ENCODE measurements at places on chromosomes 2 and 18.

DNA sequence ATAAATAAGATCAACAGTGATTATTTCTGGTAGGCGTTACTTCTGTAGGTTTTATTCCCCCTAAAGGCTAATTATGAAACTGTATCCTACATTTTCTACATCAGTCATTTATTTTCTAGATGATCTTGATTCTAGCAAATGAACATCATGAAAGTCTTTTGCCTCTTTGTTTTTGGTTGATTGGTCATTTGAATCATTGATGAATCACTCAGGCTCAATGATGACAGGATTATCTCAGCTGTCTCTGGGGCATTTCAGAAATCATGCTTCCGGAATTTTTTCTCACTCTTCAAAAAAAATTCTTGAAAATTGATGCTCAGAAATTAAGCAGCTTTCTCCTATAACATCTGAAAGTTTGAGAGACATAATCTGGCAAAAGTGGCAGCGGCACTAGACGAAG, 298.9 kb upstream of the TCF4 start:
- no peak for DNase-seq

DNA sequence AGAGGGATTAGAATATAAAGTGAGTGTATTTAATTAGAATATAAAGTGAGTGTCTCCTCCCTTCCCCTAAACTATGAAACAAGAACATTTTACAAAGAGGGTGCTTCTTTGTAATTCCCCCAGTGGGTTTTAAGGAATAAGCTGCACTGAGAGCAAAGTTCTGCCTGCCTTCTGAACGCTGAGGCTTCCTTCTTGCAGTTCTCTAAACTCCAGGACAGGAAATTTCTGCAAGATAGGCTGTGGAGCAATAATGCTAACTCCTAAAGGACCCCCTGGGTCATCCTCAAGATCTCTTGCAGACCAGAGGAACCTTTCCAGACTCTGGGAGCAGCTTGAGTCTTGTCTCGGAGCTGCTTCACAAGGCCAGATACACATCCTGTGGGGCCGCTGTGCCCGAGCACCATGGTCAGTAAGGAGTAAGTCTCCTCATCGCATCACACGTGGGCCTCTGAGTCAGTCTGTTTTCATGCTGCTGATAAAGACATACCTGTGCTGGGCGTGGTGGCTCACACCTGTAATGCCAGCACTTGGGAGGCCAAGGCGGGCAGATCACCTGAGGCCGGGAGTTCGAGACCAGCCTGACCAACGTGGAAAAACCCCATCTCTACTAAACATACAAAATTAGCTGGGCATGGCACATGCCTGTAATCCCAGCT, 87.5 kb upstream of the KCNE4 start:
- DNase-seq = no peak

GRCh38 chr2:229831805-229832509, 89.9 kb downstream of the TRIP12 start:
- DNase-seq = no peak

DNA sequence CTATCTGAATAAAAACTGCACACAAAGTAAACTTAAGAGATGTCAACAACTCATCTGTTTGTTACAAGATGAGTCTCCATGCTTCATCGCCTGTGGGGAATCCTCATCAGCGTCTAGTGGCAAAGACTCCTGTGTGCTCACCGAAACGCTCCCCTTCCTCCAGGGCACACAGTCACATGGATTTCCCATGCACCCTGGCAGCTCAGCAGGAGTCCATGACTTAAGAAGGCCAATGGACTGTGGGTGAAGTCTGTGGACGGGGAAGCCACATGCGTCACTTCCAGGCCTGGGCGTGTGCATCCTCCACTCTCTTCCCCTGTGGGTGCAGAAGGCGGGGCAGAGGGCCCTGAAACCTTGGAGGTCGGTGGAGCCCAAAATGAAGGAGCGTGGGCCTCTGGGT, 41.1 kb downstream of the ID2 start:
- DNase-seq = no peak

DNA sequence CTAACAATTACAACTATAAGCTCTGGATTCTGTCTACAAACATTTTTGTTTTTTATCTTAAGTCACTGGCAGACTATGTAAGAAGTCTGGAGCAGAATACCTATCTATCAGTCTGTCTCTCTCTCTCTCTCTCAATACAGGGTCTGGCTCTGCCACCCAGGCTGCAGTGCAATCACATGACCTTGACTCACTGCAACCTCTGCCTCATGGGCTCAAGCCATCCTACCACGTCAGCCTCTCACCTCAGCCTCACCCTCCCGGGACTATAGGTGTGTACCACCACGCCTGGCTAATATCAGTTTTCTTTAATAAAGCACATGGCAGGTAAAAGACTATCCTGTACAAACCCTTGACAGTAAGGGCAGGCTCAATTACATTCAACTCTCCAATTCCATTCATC, 96.9 kb downstream of the OSBPL1A start:
- DNase-seq = no peak

- DNase-seq = no peak
These were observed 4.2 kb upstream of the EGR4 start for GRCh38 chr2:73297586-73297985.
